ENCODE measurements at places on chromosomes 7 and 10.
A peak's percentile ranks its signal among the peaks of the same experiment; 100 is the strongest.

- no peak for DNase-seq
Observed at GRCh38 chr10:119444866-119445265, 97.7 kb downstream of the RGS10 start.

- DNase-seq = no peak
Observed at GRCh38 chr7:88689821-88690220, 69.7 kb upstream of the ZNF804B start.

- peak; percentile 62 for DNase-seq
Observed at GRCh38 chr7:46178661-46179060, 257.6 kb upstream of the IGFBP3 start.

DNA sequence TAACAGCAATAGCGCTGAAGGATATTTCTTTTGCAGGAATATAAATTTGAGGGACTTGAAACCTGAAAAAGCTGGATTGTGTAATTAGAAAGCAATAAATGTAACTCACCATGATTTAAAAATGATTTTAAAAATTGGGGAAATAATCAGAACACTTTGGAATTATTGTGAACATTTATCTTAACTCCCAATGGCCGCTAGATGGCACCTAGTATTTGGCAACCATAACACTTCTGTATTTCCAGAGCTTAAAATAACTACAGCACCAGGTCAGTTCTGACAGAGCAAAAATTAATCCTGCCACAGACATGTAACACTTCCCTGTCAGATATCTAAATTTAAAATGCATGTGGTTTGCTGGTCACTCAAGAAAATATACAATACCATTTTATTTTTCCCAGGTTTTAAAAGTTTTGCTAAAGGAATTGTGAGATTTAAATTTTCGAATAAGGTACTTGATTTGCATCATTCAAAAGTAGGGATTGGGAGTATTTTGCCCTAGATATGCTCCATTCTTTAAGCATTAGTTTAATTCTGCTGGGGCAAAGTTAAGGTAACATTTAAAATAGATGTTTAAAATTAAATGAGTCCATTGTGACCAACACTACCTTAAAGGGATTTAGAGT, 144.5 kb downstream of the PPP1R3A start:
- DNase-seq = peak; percentile 30

DNA sequence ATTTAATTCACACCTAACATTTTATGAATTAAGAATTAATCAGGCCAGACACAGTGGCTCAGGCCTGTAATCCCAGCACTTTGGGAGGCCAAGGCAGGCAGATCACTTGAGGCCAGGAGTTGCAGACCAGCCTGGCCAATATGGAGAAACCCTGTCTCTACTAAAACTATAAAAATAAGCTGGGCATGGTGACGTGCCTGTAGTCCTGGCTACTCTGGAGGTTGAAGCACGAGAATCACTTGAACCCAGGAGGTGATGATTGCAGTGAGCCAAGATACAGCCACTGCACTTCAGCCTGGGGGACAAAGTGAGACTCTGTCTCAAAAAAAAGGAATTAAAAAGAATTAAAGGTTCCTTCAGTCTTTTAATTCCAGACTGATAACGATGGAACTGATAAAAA, 11.1 kb downstream of the LARP4B start:
- DNase-seq = no peak

GRCh38 chr7:77209479-77210139, 10.0 kb upstream of the FGL2 start:
- DNase-seq = no peak

DNA sequence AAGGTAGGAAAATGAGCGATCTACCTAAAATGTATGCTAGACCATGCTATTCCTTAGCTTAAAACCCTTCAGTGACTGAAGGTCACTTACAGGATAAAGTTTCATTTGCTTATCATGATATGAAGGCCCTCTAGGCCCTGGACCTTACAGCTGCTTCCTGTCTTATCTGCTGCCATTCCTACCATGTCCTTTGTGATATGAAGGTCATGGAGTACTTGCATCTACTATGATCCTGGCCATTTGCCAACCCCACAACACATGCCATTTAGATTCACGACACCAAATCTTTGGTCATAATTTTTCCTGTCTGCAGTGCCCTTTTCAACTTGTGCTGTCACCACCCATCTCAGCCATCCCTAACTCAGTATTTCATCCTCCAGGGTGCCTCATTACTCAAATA, 181.8 kb upstream of the MDFIC start:
- DNase-seq = no peak

- DNase-seq = no peak
Observed at GRCh38 chr7:47581438-47581803, 490 bp downstream of the TNS3 start.

DNA sequence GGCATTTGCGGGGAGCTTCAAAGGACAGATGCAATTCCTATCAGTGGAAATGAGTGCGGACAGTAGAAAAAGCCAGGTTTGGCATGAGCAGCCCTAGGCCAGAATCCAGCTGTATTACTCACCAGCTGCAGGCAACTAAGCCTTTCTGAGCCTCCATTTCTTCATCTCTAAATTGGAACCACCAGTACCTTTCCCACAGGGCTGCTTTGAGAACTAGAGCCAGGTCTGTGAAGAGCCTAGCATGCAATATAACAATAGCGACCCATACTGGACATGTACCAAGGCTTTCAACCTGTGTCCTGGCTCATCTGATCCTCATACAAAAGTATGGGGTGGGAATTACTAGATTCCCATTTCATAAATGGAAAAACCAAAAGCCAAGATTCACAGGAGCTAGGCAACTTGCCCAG, 101.0 kb downstream of the GSAP start:
- peak; percentile 85 for DNase-seq

GRCh38 chr7:157009778-157010587, 480 bp downstream of the MNX1 start:
- no peak for DNase-seq

DNA sequence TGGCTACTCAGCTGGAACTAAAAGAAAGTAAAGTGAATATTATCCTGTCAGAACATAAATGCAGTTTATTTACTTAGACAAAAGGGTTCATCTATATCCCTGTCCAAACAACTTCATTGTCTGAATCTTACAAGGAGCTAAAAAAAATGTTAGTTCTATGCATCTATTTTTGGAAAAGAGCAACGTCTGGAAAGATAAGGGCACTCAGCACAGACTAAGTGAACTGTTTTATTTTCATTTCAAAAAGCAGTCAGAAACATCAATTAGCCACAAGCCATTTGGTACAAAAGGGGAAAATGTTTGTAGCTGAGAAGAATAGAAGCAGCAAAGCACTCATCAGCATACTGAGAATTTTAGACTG, 245.5 kb downstream of the FOXP2 start:
- no peak for DNase-seq

DNA sequence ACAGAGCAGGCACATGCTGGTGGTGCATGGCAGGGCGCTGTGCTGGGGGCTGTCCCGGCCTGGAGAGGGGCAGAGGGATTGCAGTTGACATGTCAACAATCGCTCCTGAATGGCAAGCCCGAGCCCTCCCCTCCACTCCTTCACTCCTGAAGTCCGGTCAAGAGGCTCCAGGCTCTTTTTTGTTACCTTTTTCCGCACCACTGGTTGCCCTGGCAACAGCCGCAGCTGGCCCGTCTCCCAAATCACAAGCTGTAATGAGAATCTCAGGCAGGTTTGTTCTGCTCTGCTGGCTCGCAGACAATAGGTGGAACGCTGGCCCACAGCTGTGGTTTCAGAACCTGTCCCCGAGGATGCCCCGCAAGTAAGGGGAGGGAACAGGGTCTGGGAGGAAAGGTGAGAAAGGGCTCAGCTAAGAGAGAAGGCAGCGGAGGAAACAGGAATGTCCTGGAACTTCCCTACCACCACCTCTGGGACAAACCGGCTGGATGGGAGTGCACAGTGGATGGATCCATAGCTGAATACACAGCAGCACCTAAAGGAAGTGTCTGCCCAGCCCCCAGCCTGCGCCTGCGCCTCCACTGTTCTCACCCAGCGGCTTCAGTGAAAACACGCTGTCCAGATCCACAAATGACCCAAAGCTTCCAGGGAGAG, 58.9 kb downstream of the CALML3 start:
- peak; percentile 91 for DNase-seq

GRCh38 chr10:33498391-33498891, 164.0 kb upstream of the NRP1 start:
- DNase-seq = no peak
